T-helper 22 cell (primary cell): ENCODE measurements at places on chromosomes 12 and 14.

DNA sequence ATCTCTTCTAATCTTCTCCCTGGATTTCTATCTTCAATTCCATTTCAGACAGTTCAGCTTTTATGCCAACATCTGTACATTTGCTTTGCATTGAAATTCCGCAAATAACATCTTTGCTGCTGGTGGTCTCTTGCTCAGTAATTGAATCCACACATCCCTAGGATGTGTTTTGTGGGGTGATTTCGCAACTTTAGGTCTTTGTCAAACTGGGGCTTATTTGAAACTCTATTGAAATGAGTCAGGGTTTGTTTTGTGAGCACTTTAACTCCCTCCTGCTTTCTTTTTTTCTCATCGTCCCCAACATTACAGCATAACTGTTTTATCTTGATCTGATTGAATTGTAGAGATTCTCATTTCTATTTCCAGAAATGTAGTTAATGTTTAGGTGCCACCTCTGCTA, 404.3 kb downstream of the NPAS3 start:
- no peak for DNase-seq

DNA sequence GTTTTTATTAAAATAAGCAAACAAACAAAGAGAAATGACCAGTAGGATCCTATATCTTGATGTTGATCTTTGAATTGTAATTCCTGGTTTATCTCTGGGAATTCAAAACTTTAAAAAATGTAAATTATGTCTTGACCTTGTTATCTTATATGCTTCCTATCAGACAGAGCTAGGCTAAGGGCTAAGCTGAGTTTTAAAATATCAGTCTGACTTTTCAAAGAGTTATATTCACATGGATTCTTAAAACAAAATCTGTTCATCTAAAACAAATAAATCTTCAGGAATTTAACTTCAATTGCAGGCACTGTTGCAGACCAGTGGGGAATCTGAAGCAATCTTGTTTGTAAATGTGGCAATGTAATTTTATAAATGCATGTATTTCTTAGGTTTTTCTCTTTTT, 1144.1 kb downstream of the LRFN5 start:
- no peak for DNase-seq

DNA sequence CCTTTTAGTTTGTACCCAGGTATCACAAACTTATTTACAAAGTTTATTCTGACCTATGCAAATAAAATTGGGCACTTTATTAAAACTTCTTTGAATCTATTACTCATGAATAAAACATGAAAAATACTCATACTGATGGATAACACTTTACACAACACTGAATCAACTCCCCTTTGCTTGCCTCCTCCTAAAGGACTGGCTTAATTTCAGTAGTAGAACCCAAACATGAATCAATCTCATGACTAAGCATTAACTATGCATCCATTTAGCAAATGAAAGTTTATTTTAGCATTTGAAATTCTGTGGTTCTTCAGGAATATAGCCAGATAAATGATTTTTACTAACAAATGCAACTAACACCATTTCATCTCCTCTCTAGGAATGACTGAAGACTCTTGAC, 32.4 kb downstream of the DENND5B start:
- DNase-seq: no peak

- no peak for DNase-seq
These were observed 9.2 kb downstream of the RAB21 start for GRCh38 chr12:71763677-71764379.

DNA sequence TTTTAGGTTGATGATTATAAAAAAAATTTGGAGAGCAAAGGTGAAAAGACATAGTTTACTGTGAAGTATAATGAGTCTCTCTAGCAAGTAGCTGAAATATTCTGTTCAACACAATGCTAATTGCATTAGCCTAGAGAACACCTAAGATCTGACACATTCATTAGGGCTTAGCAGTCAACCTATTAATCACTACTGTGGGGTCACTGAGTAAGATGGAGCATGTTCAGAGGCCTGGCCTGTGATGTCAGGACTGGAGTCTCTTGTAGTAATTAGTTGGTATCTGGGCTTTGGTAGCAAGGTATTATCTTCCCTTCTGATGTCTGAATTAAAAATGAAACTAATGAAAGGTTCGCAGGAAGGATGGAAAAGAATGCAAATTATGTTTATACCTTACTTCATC, 112.7 kb downstream of the SLC16A7 start:
- no peak for DNase-seq
